Effector CD8-positive, alpha-beta T cell (primary cell): ENCODE measurements at places on chromosomes 2 and 18.

DNA sequence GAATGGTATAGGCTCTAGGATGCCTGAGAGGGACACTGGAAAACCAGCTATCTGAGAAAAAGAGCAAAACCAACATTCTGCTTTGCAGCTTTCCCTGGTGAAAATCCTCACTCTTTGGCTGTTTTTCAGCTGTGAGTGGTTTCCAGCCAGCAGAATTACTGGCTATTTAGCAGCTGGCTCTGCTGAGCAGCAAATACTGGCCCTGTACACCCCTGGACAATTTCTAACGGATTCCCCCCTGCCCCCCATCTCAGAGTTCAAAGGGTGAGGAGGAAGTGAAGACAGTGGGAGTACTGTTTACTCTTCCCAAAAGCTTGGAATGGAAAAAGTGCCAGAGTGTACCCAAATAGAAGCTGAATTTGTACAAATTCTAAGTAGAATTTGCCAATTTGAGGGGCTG, 26.1 kb upstream of the IMP4 start:
- no peak for DNase-seq

- DNase-seq = peak; percentile 9
Observed at GRCh38 chr2:239882331-239882732, 142.8 kb downstream of the NDUFA10 start.

- no peak for DNase-seq
Observed at GRCh38 chr2:9286554-9287399, 80.2 kb downstream of the ASAP2 start.

GRCh38 chr2:196604196-196604595, 35.3 kb upstream of the CCDC150 start:
- DNase-seq = no peak

DNA sequence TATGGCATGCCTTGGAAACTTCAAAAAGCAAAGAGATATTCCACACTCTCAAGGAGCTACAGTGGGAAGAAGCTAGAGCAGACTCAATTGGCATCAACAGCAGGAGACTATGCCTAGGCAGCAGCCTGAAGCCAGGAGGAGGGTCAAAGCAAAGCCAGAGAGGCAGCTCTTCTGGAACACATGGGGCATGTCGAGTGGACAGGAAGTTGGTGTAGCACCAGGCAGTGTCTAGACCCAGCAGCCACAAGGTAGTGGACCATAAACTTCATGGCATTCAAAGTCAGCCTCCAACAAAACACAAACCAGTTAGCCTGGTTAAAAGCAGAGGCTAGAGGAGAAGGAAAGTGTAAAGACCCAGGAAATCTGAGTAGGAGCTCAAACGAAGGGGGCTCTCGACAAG, 311.2 kb upstream of the PKDCC start:
- no peak for DNase-seq

GRCh38 chr2:98910349-98911125, 25.5 kb downstream of the CRACDL start:
- no peak for DNase-seq

DNA sequence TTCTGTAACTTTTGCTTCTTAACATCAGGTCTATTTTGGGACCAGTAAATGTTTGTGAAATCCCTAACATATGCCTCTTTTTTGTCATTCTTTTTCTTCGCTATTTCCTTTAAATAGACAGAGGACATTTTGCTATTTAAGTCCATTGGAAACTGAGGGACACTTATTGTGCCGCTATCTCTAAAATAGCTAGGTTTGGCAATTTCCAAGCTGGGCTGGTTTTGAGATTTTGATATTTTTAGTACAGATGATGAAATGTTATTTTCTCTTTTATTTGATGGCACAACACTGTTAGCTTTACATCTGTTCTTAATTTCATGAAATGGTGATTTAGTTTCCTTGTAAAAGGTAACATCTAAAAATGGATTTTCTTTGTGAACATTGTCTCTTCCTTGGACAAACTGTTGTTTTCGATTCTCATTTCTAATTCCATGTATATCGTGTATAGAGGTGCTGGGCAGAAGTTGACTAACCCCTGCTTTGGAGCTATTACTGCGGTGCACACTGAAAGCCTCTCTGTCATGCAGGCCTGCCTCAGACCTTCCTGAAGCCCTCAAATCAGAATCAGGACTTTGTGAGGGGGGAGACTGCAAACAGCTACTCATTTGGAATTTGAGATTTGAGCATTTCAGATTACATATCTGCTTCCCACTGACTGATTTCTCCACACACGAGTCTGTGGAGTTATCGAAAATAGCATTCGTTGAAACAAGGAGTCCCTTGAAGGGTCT, 594 bp downstream of the RAD51AP2 start:
- no peak for DNase-seq

DNA sequence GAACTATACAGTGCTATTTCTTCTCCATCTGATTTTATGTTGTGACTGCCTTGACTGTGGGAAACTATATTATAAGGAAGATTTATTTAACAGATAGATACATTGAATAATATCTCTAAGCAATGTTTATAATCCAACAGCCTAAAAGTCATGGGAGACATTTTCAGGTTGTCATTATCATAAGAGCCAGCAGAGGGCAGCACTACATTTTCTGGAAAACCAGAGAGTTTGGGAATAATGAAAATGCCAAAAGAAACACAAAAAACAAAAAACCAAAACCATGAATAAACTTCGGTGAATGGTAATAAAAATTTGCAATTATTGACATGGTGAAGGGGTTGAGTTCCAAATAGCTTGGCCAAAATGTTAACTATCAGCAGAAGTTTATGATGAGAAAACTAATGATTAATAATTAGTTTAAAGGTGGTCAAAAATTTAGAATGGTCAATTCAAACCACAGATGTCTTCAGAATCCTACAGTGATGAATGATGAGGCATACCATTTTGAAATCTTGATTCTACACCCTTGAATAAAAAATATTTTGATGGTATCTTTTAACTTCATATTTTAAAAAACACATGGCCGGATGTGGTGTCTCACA, 4.7 kb downstream of the EEF1B2 start:
- DNase-seq = peak; percentile 3

- no peak for DNase-seq
Observed at GRCh38 chr2:88838165-88838635, 146.7 kb downstream of the RPIA start.

GRCh38 chr2:234271338-234271737, 220.8 kb downstream of the SPP2 start:
- DNase-seq = no peak

- no peak for DNase-seq
Observed at GRCh38 chr2:227853765-227854271, 17.6 kb upstream of the DAW1 start.

GRCh38 chr2:52428224-52428623, 1339.4 kb upstream of the CHAC2 start:
- no peak for DNase-seq
